ENCODE measurements at places on chromosomes 4 and X.

GRCh38 chrX:19795307-19795706, 92.1 kb downstream of the SH3KBP1 start:
- DNase-seq: no peak

DNA sequence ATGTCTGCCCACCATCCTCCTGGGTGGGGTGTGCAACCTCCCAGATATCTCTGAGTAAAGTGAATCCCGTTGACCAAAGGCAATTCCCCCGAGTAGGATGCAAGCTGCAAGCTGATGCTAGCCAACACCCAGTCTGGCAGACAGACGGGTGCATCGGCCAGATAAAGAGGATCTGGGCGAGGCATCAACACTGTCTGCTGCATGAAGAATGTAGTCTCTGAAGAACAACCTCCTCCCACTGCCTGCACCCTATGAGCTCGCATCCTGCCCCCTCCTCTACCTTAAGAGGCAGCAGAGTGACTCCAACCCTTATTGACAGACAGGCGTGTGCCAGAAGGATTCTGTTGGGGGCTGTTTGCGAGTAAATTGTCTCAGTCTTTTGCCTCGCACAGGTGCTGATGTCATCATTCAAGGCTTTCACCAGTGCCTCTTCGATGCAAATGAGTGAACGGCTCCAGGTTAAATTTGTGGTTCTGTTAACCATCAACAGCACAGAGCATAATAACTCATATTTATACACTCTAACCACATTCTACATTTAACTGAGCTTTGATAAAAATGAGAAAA, 546.9 kb downstream of the BCOR start:
- DNase-seq: no peak

DNA sequence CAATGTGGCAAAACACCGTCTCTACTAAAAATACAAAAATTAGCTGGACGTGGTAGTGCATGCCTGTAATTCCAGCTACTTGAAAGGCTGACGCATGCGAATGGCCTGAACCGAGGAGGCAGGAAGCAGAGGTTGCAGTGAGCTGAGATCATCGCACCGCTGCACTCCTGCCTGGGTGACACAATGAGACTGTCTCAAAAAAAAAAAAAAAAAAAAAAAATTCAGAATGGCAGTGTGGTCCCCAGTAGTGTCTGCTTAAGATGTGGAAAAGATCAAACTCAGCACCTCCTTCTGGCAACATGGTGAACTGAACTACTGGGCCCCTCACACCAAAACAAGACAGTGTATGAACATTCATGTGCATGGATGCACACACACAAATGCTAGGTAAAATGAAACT, 32.2 kb downstream of the SMS start:
- DNase-seq: no peak

DNA sequence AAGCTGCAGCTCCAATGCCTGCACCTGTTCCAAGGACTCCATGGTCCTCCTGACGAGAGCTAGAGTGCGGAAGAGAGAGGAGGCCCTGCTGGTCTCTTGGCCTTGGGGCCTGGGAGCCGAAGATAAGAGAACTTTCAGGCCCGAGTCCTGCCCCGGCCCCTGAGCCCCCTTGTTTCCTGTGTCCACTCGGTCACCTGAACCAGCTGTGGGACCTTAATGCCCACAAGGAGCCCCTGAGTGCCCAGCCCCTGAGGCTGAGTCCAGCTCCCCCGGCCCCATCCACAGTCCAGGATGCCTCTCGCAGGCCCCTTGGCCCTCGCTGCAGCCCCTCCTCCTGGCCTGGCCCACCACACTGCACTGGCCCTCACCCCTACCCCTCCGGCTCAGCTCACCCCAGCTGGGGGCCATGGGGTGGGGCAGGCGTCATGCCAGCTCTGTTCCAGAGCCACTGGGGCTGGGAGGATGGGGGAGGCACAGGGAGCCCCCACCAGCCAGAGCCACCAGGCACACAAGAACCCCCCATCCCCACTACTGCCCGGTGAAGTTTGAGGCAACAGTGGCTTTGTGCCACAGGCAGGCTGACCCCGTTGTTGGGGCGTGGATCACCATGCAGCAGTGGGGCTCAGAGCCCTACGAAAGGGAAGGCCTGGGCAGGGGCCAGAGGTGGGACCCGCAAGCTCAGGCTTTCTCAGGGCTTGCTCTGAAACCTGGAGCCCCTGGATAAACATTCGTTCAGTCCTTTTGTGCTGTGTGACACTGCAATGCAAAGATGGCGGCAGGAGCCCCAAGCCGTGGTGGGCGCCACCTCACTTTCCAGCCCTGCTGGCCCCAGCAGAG, 14.1 kb downstream of the NAT8L start:
- no peak for DNase-seq

GRCh38 chr4:4267981-4268380, 20.0 kb upstream of the TMEM128 start:
- DNase-seq: no peak

- DNase-seq: no peak
Measured at GRCh38 chrX:21158678-21159077, 215.5 kb upstream of the CNKSR2 start.

- peak; percentile 7 for DNase-seq
Measured at GRCh38 chr4:80335554-80336358, at the start of gene CFAP299. TSS of gene CFAP299 (plus strand) at chr4:80335730.

- DNase-seq: no peak
Measured at GRCh38 chrX:47091149-47091775, 13.0 kb downstream of the RGN start.

- DNase-seq: no peak
Measured at GRCh38 chr4:84971319-84971932, 4.9 kb upstream of the WDFY3 start.

- DNase-seq: no peak
Measured at GRCh38 chr4:150123087-150123486, 44.8 kb downstream of the DCLK2 start.

DNA sequence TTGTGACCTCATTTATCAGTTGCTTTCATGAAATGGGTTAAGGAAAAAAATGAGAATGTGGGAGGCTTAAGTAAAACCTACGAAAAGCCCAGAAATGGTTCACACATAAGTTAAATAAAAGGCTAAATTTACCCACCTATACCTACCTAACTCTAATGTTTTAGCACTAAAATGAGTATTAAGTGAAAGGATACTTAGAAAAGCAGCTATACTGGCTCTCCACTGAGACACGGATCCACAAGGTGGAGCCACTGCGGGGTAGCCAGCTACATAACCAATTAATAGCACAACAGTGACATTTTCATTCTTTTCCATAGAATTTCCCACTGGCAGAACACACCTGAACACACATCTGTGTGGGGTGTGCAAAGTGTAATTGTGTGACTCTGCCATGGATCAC, 101.9 kb downstream of the MAML3 start:
- no peak for DNase-seq

DNA sequence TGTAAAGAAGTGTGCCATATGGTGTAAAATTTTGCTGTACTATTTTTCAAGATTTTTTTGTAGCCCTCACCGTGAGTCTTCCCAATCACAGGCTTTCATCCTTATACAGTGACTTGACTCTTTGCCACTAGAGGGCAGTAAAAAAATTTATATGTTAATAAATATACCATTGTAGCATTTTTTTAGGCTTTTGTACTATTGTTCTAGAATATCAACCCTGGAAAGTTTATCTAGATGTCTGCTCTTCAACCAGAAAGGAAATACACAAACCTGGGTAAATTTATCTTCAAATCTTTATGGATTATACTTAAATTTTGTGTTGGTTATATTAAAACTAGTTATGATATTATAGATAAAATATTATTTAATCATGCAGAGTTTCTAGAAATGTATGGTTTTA, 235.3 kb downstream of the TENM3 start:
- DNase-seq: no peak

DNA sequence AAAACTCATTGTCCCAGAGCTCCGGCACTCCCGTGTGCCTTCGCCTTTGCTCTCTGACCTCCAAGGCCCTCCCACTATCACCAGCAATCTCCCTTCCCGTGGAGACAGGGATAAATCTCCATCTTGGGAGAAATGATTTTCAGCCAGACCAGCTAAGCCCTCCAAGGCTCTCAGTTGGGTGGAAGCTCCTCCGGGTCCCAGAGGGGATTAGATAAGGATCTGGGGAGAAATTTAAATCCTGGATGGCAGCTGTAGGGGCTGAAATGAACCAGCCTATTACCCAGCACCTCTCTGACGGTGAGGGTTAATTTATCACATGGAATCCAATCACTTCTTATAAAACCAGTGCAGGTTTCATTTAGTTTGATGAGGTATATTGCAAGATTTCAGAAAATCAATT, 366.2 kb downstream of the FBXW7 start:
- no peak for DNase-seq

GRCh38 chr4:6561706-6562371, 13.2 kb upstream of the MAN2B2 start:
- DNase-seq: no peak

DNA sequence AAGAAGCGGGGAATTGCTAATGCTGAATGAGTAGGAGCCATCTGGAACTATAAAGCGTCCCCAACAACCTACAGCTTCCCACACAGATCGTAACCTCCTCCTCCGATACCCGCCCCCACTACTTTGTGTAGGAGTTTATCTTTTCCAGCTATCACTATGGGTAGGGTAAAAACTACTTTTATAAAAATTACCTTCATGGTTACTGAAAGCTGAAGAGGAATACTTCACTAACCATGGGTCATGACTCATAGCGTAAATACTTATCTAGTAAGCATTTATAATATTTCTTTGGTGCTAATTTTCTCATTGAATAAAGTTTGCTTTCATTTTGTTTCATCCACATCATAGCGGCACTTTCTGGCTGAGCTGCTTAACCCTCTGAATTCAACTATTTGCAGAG, 79.4 kb upstream of the TNIP3 start:
- DNase-seq: no peak

GRCh38 chr4:185080545-185080944, 62.3 kb downstream of the HELT start:
- DNase-seq: no peak

- DNase-seq: no peak
Measured at GRCh38 chr4:649751-650310, 24.2 kb downstream of the ATP5ME start.

DNA sequence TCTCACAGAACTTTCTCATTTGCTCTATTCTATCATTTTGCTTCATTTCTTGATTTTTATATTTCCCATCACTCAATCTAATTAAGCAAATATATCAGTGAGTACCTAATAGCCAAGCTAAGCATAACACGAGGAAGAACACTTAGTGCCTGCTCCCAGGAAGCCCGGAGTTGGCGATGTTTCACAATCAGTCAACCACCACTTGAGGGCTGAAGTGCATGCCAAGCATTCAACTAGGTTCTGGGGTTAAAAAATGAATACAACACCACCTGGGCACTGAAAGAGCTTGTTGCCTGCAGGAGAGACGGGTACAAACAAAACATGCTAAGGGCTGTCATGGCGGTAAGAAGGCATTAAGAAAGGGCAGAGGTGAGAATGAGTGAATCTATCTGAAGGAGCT, 47.5 kb downstream of the UCHL1 start:
- no peak for DNase-seq

GRCh38 chrX:115011428-115011827, 6.0 kb downstream of the IL13RA2 start:
- DNase-seq: no peak

DNA sequence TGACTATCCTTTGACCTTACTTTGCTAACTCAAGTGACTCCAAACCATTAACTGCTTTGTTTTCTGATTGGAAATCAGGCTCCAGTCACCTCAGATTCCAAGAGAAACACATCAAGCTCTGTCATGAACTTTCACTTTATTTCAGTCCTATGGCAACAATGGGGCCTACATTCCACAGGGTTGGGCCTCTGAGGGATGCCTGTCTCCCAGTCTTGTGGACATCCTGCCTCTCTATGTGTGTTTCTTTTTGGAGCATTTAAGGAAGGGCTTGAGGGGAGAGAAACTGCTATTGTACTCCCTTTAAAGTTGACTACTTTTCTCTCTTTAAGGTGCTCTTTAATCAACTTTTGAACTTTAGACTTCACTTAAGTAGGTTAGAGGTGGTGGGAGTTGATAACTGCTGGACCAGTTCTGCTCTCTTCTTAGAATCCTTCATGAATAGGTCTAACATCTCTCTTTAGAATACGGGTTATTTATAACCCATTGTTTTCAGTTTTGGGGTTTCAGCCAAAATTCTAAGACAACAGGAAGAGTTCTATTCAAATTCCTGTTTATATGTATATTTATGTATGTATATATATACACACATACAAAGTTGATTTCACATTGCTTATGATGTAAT, 274.3 kb upstream of the NR3C2 start:
- no peak for DNase-seq

GRCh38 chr4:112279882-112280315, 5.8 kb downstream of the TIFA start:
- no peak for DNase-seq

- DNase-seq: no peak
Measured at GRCh38 chr4:80963051-80963450, 67.5 kb upstream of the BMP3 start.

- no peak for DNase-seq
Measured at GRCh38 chr4:55993994-55994663, 45.4 kb downstream of the CEP135 start.

GRCh38 chrX:103913356-103914020, 48.9 kb upstream of the TMSB15B start:
- no peak for DNase-seq

- DNase-seq: no peak
Measured at GRCh38 chrX:1938190-1938589, 323.3 kb downstream of the ASMT start.

DNA sequence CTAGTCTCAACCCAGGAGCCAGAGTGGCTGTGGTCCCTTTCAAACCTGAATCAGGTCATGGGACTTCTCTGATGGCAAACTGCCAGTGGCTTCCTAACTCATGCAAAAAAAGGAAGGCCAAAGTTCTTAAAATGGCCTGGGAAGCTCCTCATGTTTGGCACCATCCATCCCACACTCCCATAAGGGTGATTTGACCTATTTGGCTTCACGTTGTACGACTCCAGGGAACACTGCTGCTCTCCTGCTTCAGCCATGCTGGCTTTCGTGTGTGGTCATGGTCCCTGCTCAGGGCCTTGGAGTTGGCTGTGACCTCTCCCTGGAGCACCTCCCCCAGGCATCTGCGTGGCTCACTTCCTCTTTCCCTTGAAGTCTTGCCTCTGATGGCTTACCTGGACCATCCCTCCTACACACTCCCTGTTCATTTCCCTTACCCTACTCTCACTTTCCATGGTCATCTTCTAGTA, 12.8 kb upstream of the TMSB4X start:
- no peak for DNase-seq

GRCh38 chr4:184269879-184270430, 52.3 kb upstream of the ENPP6 start:
- no peak for DNase-seq

- DNase-seq: no peak
Measured at GRCh38 chr4:88037936-88038335, 30.5 kb downstream of the PKD2 start.

DNA sequence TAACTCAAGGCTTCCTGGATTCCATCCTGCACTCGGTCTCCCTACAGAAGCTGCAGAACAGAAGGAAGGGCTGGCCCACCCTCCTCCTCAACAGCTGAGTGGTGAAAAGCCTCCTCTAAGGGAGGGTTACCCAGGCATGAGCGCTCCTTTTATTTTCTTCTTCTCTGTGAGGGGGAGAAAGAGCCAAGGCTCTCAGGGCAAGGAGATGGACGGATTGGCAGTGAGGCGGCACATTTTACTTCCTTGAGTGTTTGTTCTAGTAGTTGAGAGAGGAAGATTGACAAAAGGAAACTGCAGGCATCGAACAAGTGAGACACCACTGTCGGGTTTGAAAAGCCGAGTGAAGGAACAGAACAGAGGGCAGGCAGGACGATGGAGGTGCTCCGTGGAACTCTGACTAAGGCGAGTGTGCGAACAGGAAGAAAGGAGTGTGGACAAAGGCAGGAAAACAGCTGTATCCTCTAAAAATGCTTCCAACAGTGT, 38.4 kb upstream of the STS start:
- DNase-seq: no peak

Data from stimulated activated CD8-positive, alpha-beta memory T cell treated with anti-CD3 and anti-CD28 coated beads, Interleukin-15, amount 100 ng/mL, for 24 hours (primary cell).